NCI-H2107 (cell line): ENCODE measurements at places on chromosomes 1 and 21.

GRCh38 chr1:115301438-115302020 is 36.5 kb downstream of the NGF start:
- DNase-seq: no peak

- DNase-seq: no peak
Measured at GRCh38 chr1:209207126-209207700, 376.3 kb upstream of the CAMK1G start.

DNA sequence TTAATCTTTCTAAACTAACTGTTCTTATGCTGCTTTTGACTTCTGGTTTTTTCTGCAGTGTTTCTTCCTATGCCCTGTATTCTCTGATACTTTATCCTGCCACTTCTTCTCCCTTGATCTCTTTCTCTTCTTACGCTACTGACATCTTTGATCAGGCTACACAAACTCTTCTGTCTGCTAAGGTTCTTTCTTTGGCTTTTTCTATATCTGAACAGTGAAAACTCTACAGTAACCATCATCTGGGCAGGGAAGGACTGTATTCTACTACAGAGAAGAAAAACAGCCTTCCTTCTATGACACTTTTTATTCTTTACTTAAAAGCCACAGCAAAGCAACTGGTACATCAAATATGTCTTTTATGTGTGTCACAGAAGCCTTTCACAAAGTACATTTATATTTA is 7.4 kb upstream of the NEXN start:
- no peak for DNase-seq

- DNase-seq: no peak
Measured at GRCh38 chr1:62462370-62462769, 25.5 kb downstream of the USP1 start.

DNA sequence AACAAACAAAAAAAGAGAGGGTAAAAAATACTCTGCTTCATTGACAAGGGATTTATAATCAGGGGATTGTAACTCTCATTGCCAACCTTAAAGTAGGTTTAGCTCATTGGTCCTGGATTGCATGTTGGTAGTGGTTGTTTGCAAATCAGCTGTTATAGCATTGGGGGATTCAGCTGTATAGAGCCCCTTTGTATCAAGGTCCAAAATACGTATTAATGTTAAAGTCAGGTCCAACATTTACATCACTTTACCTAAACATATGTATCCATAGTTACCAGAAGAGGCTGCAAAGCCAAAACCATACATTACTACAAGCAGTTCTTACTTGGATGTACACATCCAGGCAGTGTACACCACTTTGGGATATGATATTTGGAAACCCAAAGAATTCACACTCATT is 29.4 kb downstream of the RPS27 start:
- DNase-seq: no peak

- peak; percentile 64 for DNase-seq
Measured at GRCh38 chr1:207084701-207085180, 3.9 kb upstream of the C4BPB start.

GRCh38 chr1:35539073-35539823 is 18.0 kb downstream of the KIAA0319L start:
- DNase-seq: no peak

DNA sequence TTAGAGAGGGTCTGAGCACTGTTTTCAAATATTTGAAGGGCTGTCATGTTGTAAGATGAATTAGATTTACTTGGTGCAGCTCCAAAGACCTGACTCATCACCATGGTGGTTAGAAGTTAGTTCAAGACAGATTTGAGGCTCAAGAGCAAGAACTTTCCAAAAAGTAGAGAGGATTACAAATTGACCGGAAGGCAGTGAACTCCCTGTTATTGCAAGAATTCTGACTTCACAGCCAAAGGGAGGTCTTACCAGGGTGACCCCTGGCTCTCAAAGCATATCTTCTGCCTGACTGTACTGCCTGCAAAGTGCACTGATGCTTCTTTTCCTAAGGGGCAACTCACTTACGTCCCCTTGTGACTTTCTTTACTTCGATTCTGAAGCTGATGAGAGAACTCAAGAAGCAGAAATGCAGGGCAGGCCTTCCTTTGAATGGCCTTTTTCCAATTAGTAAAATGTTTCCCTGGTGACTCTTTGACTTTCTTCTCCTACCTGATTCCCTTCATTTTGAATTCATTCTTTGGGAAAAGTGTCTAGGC is 86.4 kb downstream of the NAV1 start:
- DNase-seq: no peak

- no peak for DNase-seq
Measured at GRCh38 chr1:182217967-182218366, 156.5 kb upstream of the ZNF648 start.

DNA sequence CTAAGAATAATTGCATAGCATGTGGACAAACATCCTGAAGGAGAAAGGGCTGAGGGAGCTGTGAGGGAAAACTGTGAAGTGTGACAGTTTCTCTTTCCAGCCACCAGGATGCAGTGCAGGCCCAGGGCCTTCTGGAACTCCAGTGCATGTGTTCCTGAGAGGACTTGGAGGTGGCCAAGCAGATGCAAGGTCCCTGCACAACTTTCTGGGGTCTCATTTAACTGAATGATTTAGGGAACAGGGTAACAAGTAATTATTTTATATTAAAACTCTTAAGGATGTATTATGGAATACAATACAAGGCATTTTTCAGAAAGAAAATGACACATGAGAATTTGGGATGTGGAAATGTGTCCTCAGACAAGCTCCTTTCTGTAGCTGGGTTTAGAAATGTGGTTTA is 61.2 kb upstream of the MCOLN3 start:
- DNase-seq: peak; percentile 72

DNA sequence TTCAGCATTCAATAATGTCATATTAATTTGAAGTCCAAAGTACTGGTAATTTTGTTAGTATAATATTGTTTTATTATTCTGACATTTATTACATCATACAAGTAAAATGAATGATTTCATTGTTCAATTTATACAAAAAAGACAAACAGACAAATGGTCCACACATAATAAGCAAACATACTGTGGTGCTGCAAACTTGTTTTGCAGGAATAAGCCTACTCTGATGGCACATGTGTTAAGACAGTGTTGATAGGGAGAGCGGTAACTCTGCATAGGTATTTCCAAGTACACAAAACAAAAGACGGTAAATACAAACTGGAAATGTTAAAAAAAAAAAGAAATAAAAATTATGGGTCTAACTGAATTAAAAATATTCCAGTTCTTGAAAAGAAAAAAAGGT is 59.7 kb upstream of the DPYD start:
- DNase-seq: no peak

DNA sequence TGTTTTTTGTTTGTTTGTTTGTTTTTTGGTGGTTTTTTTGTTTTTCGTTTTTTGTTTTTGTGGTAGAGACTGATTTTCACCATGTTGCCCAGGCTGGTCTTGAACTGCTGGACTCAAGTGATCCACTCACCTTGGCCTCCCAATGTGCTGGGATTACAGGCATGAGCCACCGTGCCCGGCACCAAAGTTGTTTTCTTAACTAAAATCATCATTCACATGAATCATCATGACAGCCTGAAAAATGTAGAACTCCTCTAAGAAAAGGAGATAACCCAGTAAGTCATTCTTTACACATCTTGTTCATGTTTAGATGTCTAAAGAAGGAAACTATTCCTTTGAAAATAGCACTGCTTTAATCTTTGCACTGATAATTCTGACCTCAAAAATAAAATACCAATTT is 37.5 kb downstream of the DISP1 start:
- no peak for DNase-seq

GRCh38 chr1:13807209-13807608 is 107.2 kb downstream of the PRDM2 start:
- DNase-seq: no peak

DNA sequence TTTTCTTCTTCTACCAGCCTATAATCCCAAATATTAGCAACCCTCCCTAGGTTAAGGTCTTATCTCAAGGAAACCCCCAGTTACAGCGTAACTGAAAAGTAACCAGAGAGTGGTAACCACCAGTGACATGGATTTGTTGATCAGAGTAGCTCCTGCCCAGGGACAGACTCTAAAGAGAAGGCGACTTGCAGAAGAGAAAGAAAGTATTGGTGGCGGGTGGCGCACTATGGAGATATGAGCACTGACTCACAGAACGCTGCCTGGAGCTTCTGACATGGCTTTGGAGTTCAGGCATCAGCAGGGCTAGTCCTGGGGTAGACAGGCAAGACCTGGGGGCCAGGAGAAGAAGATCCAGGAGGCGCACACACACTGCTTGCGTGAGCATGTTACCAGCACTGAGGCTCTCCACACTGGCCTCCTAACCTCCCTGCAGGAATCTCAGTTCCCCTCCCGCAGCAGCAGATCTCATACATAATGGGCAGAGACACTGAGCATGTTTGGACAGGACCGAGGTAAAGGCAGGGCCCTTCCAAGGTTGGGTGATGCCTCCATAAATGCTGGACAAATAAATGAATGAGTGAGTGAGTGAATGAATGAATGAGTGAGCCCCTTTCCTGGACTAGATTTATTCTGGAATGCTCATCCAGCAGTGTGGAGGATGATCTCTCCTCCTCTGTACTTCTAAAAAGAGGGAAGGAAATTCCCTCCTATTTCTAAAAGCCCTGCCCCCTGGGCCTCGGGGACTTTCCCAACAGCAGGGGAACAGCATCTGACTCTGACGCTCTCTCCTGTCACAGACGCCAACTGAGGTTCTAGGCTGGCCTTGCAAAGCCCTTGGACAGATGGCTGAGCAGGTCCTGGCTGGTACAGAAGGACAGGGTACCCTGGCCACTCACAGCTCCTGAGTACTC is 175.5 kb downstream of the CLIC6 start:
- no peak for DNase-seq

GRCh38 chr1:208157769-208158168 is 86.4 kb downstream of the PLXNA2 start:
- DNase-seq: no peak

- no peak for DNase-seq
Measured at GRCh38 chr1:2874607-2875480, 73.4 kb upstream of the TTC34 start.

- no peak for DNase-seq
Measured at GRCh38 chr1:38327559-38327973, 281.0 kb upstream of the POU3F1 start.

DNA sequence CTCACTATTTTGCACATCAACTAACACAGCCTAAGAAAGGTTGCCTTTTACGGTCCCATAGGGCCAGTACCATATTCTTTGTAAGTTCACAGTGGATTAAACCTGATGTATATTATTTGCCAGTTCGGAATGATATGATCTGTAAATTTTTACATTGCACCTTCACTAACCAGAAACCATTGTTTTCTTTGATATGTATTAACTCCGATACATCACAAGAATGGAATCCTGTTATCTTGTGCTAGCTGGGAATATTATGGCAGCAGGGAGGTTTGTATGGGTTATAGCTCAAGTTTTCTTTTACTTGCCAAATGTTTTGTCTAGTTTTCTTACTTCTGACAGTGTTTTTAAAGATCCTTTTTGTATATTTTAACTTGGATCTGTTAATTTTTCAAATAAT is 51.4 kb upstream of the S1PR1 start:
- DNase-seq: no peak

- no peak for DNase-seq
Measured at GRCh38 chr1:111789142-111789541, 33.4 kb downstream of the DDX20 start.

DNA sequence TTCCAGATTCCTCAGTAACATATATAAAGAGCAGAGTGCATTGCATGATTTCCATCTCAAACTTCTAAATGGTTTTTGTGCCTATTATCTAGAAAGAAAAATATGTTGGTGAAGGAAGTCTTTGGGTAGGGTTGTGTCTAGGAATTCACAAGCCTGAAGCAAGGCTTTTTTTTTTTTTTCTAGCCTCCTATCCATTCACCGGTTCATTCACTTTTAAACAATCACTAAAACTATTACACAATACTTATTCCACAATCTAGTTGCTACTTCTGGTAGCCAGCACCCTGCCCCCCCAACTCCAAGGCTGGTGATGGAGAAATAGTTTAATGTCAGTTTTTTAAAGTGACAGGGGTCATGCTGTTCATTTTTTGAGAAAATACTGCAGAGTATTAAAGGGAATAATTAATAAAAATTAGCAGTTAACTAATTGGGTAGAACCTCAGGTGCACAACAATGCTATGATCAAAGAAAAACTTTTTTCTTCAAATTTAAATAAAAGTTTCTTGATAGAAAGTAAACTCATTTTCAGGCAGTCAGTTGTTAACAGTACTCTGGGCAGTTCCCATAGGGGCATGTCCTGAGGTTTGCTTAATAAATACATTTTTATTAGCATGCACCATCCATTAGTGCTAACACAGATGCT is 10.9 kb downstream of the IRF2BP2 start:
- DNase-seq: no peak

DNA sequence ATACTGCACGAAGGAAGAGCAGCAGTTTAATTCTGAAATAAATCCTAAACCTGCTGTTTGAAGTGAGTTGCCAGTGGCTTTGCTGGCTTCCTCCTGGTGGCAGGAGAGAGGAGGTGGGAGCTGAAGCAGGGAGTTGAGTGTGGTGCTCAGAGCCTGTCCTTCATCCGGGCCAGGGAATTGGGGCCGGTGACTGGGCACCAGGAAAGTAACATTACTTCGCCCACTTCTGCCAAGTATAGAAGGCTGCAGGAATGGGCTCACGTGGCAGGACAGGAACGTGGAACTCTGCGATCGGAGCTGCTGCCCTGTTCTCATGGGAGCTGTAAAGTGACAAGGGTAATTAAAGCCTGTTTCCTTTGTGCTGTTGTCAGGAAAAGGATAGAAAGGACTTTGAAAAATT is 8.7 kb downstream of the TOR3A start:
- DNase-seq: no peak

GRCh38 chr1:87989346-87989745 is 660.7 kb downstream of the LMO4 start:
- DNase-seq: no peak
